ENCODE measurements at places on chromosomes 16 and 17. TPM values are rescaled to one million over a fixed set of nuclear protein-coding genes. Genes with fewer than 3 reads are reported as not detected.

DNA sequence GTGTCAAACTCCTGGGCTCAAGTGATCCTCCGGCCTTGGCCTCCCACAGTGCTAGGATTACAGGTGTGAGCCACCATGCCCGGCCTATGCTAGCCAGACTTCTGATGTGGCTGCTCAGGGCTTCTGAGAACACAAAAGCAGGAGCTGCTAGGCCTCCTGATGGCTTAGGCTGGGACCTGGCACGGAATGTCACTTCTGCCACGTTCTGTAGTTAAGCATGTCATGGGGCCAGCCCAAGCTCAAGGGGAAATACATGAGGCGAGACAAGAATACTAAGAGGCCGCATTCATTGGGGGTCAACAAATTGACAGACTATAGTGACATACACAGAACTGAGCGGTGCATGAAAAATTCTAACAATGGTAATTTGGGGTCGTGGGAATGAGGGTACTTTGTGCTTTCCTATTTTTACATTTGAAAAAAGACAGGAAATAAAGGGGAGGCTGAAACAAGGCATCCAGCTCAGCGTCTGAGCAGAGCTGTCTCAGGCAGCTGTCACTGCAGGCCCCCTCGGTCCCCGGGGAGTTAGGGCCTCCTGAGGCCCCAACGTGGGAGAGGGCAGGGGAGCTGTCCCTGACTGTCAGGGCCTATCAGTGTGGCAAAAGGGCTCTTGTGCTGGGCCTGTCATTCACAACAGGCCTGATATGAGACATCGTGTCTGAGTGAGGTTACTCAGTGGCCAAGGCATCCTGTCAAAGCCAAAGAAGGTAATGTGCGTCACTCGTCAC is 26.4 kb downstream of the CFAP20 start:
- no peak for DNase-seq
- H3K27me3 ChIP-seq, result no peaks in the 10 kb centered on the region
- H3K4me1 ChIP-seq, result peaks cover 19% of the 10 kb centered on the region

DNA sequence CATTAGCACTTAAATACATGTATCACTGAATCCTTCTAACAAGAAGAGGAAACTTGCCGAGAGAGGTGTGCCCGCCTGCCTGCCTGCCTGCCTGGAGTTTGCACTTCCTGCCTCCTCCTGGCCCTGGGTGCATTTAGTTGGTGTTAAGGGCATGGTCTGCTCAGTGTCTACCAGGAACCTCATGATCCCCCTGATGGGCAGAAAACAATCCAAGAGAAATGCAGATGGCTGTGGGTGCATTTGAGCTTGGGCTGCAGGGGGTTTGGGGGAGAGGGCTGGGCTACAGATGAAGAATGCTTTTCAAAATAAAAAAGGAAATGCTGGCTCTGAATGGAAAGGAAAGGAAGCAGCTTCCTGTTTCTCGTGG is 10.1 kb downstream of the KSR1 start:
- H3K27ac ChIP-seq, result peak overlapping the region; percentile 87
- H3K27me3 ChIP-seq, result no peaks in the 10 kb centered on the region
- no peaks in the 10 kb centered on the region for H3K36me3 ChIP-seq
- peaks cover 63% of the 10 kb centered on the region for H3K4me1 ChIP-seq
- peak overlapping the region; percentile 31 for H3K4me3 ChIP-seq
- peak; percentile 52 for DNase-seq

DNA sequence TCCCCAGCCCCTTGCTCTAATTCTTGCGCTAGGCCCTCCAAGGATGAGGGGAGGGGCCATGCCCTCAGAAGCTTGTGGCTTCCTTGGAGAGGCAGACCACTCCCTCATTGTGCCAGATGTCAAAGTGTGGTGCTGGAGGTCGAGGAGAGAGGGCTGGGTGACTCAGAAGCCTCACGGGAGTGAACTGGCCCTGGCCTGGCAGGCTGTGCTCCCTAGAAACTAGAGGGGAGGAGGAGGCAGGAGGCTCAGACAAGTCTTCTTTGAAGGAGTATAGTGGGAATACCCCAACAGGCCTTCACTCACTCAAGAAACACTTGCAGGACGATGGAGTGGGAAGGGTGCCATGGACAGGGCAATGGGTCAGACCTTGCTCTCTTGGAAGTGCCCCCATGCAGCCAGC is 18.5 kb downstream of the ANKRD40 start:
- no peak overlapping the region for H3K27ac ChIP-seq
- DNase-seq, result no peak
- no peaks in the 10 kb centered on the region for H3K36me3 ChIP-seq

DNA sequence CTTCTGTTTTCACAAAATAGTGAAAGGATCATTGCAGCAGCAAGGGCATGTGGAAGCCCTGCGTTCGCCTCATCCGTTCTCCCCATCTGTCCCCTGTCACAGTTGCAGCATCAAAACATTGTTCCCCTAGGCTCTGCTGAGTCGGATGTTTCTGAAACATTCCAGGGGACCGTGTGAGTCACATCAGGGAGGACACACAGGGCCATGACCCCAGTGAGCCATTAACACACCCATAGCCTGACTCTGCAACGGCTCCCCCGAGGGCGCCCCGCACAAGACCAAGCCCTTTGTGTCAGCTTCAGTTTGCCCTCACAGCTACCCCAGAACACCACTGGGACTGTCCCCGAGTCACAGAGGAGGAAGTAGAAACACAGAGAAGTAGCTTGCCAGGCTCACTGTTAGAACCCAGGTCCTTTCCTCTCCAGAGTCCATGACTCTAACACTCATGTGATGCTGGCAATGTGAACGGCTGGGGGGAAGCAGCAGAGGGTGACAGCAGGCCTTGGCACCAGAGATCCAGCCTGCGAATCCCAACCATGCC is 63.3 kb upstream of the HSBP1 start:
- DNase-seq, result no peak
- no peaks in the 10 kb centered on the region for H3K4me1 ChIP-seq
- no peak overlapping the region for H3K27ac ChIP-seq
- no peaks in the 10 kb centered on the region for H3K36me3 ChIP-seq
- no peak overlapping the region for H3K4me3 ChIP-seq

DNA sequence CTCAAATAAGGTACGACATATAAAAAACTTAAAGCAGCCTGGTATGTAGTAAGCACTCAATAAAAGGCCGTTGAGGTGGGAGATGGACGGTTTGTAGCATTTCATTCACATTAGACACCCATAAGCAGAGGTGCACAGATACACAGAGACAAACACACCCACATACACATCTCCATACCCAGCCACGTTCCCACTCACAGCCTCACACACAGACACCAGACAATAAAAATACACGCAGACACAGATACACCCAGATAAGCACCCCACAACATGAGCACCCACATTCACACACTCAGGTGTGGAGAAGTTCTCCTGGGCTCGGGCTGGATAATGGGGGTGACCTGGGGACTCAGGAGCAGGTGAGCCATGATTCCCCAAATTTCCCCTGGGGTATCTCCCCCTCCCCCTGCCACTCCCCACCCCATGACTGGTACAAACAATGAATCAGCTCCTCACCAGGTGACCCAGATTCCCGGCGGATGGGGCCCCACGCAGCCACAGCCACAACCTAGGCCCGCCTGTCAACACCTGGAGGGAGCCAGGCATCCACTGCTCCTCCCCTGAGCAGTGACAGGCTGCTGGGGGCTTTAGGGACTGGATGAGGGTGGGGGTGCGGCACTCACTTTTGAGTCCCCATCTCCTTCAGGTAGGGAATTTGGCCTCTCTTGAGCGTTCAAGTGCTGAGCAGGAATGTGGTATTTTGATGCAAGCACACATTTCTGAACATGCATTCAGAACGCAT is 2.7 kb downstream of the DLX3 start:
- no peaks in the 10 kb centered on the region for H3K36me3 ChIP-seq
- H3K4me3 ChIP-seq, result peak overlapping the region; percentile 66
- DNase-seq, result peak; percentile 37

- no peak overlapping the region for H3K27ac ChIP-seq
- peak overlapping the region; percentile 77 for H3K4me3 ChIP-seq
- peak; percentile 48 for DNase-seq
- no peaks in the 10 kb centered on the region for H3K27me3 ChIP-seq
- H3K36me3 ChIP-seq, result peaks cover 4% of the 10 kb centered on the region
Measured at GRCh38 chr16:51134876-51135275, 16.2 kb downstream of the SALL1 start.

DNA sequence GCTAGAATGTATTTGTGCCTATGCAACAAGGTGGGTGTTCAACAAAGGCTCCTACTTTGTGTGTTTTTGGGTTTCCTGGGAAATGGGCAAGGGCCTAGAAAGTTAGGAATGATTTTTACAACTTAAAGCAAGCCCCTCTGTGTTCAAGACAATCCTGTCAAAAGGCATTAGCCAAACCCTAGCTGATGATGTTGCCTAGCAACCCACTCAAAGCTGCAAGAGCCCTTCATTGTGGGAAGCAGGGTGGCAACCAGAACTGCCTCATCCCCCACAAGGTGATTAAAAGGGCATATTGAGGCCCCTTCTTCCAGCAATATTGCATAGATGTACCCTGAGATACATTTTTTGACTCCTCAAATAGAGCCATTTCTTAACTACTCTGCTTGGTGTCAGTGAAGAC is 16.0 kb upstream of the RASL10B start:
- H3K27me3 ChIP-seq, result no peaks in the 10 kb centered on the region
- DNase-seq, result no peak
- no peaks in the 10 kb centered on the region for H3K4me1 ChIP-seq
- peaks cover 11% of the 10 kb centered on the region for H3K36me3 ChIP-seq
- H3K27ac ChIP-seq, result no peak overlapping the region

DNA sequence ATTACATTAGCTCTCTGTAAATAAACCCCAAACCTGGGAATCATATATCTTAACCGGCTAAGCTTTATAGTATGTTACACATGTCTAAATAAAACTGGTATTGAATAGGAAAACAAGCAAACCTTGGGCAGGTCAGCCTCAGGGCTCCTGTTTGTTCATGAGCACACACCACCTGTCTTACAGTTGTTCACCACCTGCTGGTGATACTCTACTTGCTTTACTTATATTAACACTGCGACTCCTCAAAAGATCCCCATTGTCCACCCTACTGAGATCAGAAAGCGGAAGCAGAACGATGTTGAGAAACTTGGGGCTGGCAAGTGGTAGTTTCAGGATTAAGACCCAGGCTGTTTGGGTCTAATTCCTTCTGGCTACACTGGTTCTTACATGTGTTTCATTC is 16.4 kb downstream of the CDH13 start:
- H3K4me3 ChIP-seq, result no peak overlapping the region
- no peak overlapping the region for H3K27ac ChIP-seq
- DNase-seq, result no peak
- H3K27me3 ChIP-seq, result no peaks in the 10 kb centered on the region

GRCh38 chr17:79818026-79818758 is 21.0 kb downstream of the CBX4 start:
- no peak overlapping the region for H3K4me3 ChIP-seq
- no peak overlapping the region for H3K27ac ChIP-seq
- peaks cover 98% of the 10 kb centered on the region for H3K27me3 ChIP-seq
- DNase-seq, result no peak

GRCh38 chr17:59106463-59107305 is at the start of gene TRIM37:
TRIM37 (minus strand) TSS chr17:59106880; CDS start chr17:59106461, 419 bp downstream.
- H3K27me3 ChIP-seq, result no peaks in the 10 kb centered on the region
- peak within 1 kb of the TSS; percentile 96 for H3K4me3 ChIP-seq
- peak; percentile 99 for DNase-seq
- H3K4me1 ChIP-seq, result peaks cover 5% of the 10 kb centered on the region
- H3K36me3 ChIP-seq, result peaks cover 11% of the 10 kb centered on the region

GRCh38 chr17:28907709-28908475 is 5.0 kb upstream of the DHRS13 start:
- H3K27ac ChIP-seq, result peak overlapping the region; percentile 80
- no peak for DNase-seq
- H3K36me3 ChIP-seq, result peaks cover 59% of the 10 kb centered on the region
- H3K4me1 ChIP-seq, result peaks cover 29% of the 10 kb centered on the region
- no peaks in the 10 kb centered on the region for H3K27me3 ChIP-seq

- no peaks in the 10 kb centered on the region for H3K36me3 ChIP-seq
- no peak overlapping the region for H3K27ac ChIP-seq
- no peaks in the 10 kb centered on the region for H3K27me3 ChIP-seq
- no peak overlapping the region for H3K4me3 ChIP-seq
- H3K4me1 ChIP-seq, result 0 out of 2 replicates have a peak, but pooled peaks cover 4% of the 10 kb centered on the region
Measured at GRCh38 chr16:51243936-51244436, 92.9 kb upstream of the SALL1 start.

The SLC6A2 gene
- total RNA-seq, result 0.27 TPM

The TMIGD1 gene
- not detected for total RNA-seq

The PTX4 gene
- not detected for total RNA-seq

The LGALS9 gene
- 0.73 TPM for total RNA-seq

The SLC2A4 gene
- total RNA-seq, result 13.6 TPM

The TPSB2 gene
- total RNA-seq, result not detected

The FBXO31 gene
- total RNA-seq, result 11.3 TPM

The BRICD5 gene
- 5.3 TPM for total RNA-seq

The MPV17L gene
- total RNA-seq, result 11.7 TPM

Measured in GM23338 (cell line).